ENCODE measurements at places on chromosomes 3 and 15. TPM values are rescaled to one million over a fixed set of nuclear protein-coding genes. Genes with fewer than 3 reads are reported as not detected.

DNA sequence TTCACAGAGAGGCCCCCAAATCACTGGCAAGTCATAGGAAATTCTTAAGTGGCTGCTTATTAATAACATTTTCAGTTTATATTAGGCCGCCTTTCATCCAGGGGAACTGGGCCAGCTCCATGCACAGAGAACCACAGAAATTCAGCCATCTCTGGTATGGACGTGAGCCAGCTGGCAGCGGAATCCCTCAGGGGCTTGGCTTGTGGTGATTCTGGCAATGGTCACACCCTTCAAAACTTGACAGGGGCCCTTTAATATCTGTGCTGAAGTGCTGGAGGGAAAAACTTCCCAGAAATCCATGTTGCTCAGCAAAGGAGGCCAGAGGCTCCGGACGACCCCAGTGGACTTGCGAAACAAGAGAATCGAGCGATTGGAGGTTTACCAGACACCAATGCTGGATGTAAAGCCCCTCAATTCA, 11.3 kb downstream of the PRICKLE2 start:
- DNase-seq = no peak

GRCh38 chr3:98497381-98497780, at the start of gene OR5K2:
Gene OR5K2 (plus strand): TSS chr3:98497681. CDS start chr3:98497681, 0 bp downstream.
- DNase-seq = no peak

- no peak for DNase-seq
These were observed 13.2 kb downstream of the IL1RAP start for GRCh38 chr3:190526787-190527762.

GRCh38 chr15:22895465-22896190, 57.2 kb downstream of the NIPA2 start:
- no peak for DNase-seq

Gene PSTPIP1
- polyA plus RNA-seq = 1.4 TPM

DNA sequence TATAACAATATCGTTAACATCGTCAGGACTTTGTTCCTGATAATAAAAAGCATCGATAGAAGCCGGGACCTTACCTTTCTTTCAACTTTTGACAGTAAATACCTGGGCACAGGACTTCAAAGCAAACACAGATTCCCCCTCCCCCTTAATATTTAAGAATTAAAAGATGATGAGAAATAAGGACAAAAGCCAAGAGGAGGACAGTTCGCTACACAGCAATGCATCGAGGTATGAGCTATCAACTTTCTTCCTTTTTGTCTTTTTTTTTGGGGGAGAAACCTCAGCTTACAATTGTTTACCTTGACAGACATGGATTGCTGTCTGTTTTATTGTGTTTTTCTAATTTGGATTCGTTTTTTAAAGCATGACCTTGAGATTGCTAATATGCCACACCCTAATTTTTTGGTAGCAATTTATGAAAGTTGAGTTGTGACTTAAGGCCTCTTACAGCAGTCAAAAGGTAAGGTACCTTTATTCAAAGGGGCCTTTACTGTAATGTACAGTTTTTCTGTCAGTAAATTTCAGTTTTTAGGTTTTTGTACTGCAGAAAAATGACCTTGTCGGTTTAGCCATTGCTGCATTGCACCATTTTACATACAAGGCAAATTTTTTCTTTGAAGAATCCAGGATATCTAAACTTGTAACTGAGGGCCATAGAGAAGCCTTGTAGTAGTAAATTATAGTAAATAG, 1.1 kb downstream of the CHD2 start:
- DNase-seq = no peak

Gene CPA3
- 0.48 TPM for polyA plus RNA-seq

Gene ADAMTS9
- polyA plus RNA-seq = 174 TPM

- no peak for DNase-seq
These were observed 315.0 kb upstream of the TPM1 start for GRCh38 chr15:62727501-62727900.

DNA sequence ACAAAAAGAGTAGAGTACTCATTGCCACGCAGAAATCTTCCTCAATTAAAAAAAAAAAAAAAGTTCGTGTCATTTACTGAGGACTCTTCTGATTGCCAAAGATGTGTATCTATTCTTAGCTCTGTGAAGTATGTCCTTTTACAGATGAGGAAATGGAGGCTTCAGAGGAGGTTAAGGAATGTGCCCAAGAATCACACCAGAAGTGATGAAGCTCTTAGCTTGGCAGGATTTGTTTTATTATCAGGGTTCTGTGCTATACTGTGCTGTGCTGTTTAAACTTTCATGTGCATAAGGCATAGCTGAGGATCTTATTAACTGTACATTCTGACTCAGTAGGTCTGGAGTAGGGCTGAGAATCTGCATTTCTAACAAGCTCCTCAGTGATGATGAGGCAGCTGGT, 665.2 kb upstream of the ADAMTS9 start:
- DNase-seq = no peak

Gene THAP10
- 8.1 TPM for polyA plus RNA-seq

Gene CORO2B
- 23.0 TPM for polyA plus RNA-seq

- no peak for DNase-seq
These were observed 63.8 kb downstream of the GJD2 start for GRCh38 chr15:34691034-34691433.

- no peak for DNase-seq
These were observed at the start of gene TPRG1 for GRCh38 chr3:189171707-189172106. Gene TPRG1 (plus strand): TSS chr3:189171971. CDS start chr3:189207385, 35,414 bp downstream.

- DNase-seq = no peak
These were observed 87.8 kb downstream of the RYR3 start for GRCh38 chr15:33398555-33398954.

Gene LYZL4
- polyA plus RNA-seq = not detected

GRCh38 chr15:44710236-44711095, 657 bp downstream of the PATL2 start:
- DNase-seq = no peak

Gene KIAA1143
- polyA plus RNA-seq = 62.1 TPM

GRCh38 chr15:93040288-93041158, 48.5 kb downstream of the RGMA start:
- no peak for DNase-seq

GRCh38 chr15:74196175-74196574, 6.4 kb downstream of the STRA6 start:
- DNase-seq = no peak

Gene XXYLT1
- 26.2 TPM for polyA plus RNA-seq

- DNase-seq = peak; percentile 91
These were observed at the start of gene RCCD1 for GRCh38 chr15:90954712-90955623. Gene RCCD1 (plus strand): TSS chr15:90954884. CDS start chr15:90956735, 1,851 bp downstream.

GRCh38 chr3:138842483-138843188, 7.9 kb upstream of the PIK3CB start:
- DNase-seq = no peak

DNA sequence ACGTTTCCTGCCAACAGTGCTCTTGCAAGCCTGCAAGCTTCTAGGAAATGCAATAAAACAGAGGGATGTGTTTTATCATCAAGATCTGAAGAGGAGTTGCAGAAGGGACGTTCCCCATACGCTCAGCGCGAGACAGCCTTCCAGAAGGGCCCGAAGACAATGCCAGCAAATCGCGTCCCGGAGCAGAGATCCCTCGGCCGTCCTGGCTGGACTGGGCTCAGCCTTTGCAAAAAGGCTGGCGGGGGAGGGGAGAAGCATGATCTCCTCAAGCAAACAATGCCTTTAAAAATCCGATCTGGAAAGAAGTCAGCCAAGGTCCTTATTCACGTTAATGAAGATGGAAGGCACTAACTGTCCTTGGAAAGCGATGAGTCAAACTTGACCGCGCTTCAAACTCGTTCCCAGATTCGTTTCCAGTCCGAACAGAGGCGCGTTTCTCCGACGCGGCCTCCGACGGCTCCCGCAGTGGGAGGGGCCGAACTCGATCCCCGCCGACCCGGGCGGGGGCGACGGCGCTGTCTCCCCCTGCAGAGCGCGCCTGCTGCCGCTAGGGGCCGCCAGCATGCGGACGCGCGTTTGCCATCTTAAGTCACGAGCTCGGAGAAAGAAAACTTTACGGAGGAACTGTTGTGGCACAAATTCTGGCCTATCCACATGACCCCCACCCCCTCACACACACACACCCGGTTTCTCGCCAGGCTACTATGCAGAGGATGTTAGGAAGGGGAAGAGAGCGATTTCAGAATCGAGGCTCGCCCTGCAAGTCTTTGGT, 5.5 kb downstream of the BCL6 start:
- DNase-seq = no peak

GRCh38 chr3:60696428-60697125, 554.7 kb downstream of the FHIT start:
- no peak for DNase-seq

DNA sequence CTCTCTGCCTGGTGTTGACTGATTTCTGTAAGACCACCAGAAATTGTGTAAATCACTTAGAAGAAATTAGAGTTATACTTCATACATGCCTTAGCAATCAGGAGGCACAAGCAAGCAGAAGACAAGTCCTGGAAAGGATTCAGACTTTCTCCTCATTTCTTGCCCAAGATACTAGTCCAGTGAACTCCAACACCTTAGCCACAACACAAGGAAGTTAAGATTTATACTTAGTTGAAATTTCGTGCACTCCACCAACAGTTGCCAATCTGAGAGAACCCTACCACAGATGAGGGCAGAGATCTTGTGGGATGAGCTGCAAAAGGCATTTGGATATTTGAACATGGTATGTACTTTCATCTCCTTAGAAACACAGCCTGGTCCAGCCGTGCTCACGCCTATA, 2.3 kb downstream of the P3H2 start:
- no peak for DNase-seq

- DNase-seq = peak; percentile 11
These were observed 4.3 kb downstream of the ISL2 start for GRCh38 chr15:76340803-76341365.

DNA sequence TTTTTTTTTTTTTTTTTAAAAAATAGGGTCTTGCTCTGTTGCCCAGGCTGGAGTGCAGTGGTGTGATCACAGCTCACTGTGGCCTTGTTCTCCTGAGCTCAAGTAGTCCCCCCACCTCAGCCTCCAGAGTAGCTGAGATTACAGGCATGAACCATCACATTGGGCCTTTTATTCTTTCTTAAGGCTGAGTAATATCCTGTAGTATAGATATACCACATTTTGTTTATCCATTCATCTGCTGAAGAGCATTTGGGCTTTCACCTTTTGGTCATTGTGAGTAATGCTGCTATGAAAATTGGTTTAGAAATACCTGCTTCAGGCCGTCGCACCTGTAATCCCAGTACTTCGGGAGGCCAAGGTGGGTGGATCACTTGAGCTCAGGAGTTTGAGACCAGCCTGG, 42.6 kb downstream of the PAQR5 start:
- no peak for DNase-seq

Gene ZDHHC19
- polyA plus RNA-seq = not detected

Gene CYP1A2
- 0.18 TPM for polyA plus RNA-seq

GRCh38 chr3:13504161-13504831, 24.2 kb downstream of the HDAC11 start:
- DNase-seq = no peak

DNA sequence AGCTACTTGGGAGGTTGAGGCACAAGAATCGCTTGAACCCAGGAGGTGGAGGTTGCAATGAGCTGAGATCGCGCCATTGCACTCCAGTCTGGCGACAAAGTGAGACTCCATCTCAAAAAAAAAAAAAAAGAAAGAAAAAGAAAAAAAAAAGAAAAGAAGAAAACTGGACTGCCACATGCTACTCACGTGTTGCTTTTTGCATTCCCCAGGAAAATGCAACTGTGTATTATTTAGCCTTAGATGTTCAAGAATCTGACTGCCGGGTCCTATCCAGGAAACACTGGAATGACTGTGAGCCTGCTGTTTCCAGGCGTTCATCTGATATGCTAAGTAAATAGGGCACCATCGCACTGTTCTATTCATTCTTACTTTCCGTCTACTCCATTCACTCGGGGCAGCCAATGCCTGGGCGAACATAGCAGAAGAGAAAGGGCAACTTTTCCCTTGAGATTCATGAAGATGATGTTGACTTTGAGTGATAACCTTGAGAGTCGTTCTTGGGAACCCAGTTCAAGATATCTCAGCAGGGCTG, 21.4 kb downstream of the HRG start:
- no peak for DNase-seq

GRCh38 chr3:141331377-141332318, 36.7 kb upstream of the ZBTB38 start:
- no peak for DNase-seq

Gene RBP2
- polyA plus RNA-seq = 0.75 TPM

Gene WNT7A
- 0.03 TPM for polyA plus RNA-seq

- no peak for DNase-seq
These were observed 59.5 kb upstream of the CTSH start for GRCh38 chr15:79004336-79004735.

DNA sequence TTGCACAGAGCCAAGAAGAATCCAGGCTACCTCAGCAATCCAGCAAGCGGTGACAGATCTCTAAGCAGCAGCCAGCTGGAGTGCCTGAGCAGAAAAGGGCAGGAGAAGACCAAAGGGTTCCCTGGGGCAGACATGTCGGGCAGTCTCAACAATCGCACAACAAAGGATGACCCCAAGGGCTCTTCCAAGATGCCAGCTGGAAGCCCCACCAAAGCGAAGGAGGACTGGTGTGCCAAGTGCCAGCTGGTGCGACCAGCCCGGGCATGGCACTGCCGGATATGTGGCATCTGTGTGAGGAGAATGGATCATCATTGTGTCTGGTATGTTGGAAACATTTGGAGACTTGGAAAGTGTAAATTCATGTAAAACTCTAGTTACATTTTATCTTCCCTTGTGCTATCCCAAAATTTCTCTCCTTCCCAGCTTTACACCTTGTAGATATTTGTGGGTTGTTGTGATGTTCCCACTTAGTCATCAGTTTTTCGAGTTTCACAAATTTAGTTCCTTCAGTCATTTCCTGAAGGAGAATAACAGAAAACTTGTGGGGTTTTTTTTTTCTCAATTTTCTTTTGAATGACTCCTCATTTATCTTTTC, 6.4 kb downstream of the ZDHHC23 start:
- no peak for DNase-seq

- no peak for DNase-seq
These were observed 7.6 kb downstream of the XCR1 start for GRCh38 chr3:46019707-46020106.

Gene FBXL2
- 28.7 TPM for polyA plus RNA-seq

DNA sequence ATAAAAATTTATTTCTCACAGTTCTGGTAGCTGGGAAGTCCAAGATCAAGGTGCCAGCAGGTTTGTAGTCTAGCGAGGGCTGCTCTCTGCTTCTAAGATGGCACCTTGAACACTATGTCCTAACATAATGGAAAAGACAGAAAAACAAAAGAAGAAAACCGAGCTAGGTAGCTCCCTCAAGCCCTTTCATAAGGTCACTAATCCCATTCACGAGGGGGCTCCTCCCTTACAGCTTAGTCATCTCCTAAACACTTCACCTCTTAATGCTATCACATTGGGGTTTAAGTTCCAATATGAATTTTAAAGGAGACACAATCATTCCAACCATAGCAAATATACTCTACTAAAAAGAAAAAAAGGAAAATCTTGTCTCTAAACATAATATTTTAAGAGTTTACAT, 23.6 kb downstream of the GOLGA6D start:
- DNase-seq = no peak

Gene LMOD3
- 0.05 TPM for polyA plus RNA-seq

Gene AAGAB
- polyA plus RNA-seq = 62.0 TPM

- DNase-seq = no peak
These were observed 47.6 kb downstream of the OSTN start for GRCh38 chr3:191246630-191247029.

GRCh38 chr3:131699001-131699400, 196.2 kb upstream of the MRPL3 start:
- no peak for DNase-seq

- no peak for DNase-seq
These were observed 31.2 kb upstream of the DUT start for GRCh38 chr15:48300038-48300437.

Data from left kidney (tissue), 8 donors.